ENCODE measurements at places on chromosomes 4 and X.
A peak's percentile ranks its signal among the peaks of the same experiment; 100 is the strongest.

DNA sequence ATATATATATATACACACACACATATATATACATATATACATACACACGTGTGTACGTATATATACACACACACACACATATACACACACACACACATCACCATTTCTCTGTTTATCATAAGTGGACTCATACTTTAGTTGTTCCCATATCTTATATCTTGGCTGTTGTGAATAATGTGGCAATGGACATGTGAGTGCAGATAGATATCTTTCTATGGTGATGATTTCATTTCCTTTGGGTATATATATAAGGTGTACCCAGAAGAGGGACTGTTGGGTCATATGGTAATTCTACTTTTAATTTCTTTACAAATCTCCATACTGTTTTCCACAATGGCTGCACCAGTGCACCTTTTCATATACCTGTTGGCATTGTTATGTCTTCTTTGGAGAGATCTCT is 105.9 kb downstream of the LARP1B start:
- no peak for DNase-seq

GRCh38 chr4:1290165-1290977 is 680 bp downstream of the MAEA start:
- DNase-seq, result peak; percentile 47

DNA sequence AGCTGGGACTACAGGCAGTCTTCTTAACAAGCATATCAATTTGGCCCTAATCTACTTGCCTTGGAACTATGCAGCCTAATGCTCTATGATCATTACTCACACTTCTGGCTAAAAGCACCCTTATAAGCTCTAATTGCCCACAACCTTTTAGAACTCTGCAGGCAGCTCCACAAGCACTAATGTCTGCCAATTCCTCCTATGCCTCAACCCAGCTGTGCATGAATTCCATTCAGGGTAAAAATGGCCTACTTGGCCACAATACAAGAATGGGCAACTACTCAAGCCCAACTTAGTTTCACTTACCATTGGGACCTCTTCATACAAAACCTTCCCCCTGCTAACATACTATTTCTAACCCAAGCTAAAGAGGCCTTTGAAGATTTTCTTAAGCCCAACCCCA is 51.7 kb downstream of the ZNF718 start:
- no peak for DNase-seq

- peak; percentile 92 for DNase-seq
These were observed 196.5 kb upstream of the HS3ST1 start for GRCh38 chr4:11625211-11625610.

DNA sequence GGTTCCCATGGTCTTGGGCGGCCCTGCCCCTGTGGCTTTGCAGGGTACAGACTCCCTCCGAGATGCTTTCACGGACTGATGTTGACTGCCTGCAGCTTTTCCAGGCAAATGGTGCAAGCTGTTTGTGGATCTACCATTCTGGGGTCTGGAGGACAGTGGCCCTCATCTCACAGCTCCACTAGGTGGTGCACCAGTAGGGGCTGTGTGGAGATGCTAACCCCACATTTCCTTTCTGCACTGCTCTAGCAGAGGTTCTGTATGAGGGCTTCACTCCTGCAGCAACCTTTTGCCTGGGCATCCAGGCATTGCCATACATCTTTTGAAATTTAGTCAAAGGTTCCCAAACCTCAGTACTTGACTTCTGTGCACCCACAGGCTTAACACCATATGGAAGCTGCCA is 176.1 kb downstream of the DCAF12L1 start:
- DNase-seq, result no peak
